Activated CD4-positive, alpha-beta T cell treated with anti-CD3 and anti-CD28 coated beads for 1 hour (primary cell): ENCODE measurements at places on chromosomes 4 and X.

DNA sequence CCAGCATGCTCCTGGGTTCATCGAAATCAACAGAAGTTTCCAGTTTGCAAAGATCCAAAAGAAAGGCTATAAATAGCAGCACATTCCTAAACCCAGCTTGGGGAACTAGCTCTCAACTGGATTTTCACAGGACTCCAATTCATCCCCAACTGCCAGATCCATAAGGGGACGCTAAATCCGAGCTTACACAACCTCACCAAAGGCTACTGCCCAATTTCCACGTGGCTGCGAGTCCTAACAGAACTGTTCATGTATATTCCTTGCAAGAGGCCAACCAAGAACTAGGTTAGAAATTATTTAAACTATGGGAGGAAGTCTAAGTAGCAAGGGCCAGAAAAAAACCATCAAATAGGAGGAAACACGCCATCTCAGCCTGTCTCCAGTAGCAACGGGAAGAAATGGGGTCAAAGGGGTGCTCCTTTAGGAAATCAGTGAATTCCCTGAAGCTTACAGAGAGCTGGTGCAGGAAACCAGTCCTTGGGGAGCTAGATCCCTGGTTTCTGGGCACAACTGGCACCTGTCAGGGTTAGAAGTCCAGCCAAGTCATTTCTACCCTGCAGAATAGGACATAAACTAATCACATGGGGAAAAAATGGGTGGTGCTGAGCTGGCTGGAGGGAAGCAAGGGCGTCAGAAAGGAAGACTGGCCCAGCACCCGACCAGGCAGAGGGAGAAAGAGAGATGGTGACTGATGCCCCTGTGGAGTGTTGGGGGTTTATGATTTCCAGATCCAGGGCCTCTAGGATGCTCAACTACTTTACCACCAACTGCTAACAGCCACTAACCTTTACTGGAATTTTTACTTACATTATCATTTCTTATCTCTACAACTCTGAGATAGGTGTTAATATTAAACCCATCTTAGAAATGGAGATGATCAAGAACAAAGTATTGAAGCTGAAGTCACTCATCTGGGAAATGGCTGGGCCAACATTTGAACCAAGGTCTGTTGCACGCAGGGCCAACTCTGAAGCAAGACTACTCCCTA, 20.5 kb downstream of the RELL1 start:
- no peak for DNase-seq

DNA sequence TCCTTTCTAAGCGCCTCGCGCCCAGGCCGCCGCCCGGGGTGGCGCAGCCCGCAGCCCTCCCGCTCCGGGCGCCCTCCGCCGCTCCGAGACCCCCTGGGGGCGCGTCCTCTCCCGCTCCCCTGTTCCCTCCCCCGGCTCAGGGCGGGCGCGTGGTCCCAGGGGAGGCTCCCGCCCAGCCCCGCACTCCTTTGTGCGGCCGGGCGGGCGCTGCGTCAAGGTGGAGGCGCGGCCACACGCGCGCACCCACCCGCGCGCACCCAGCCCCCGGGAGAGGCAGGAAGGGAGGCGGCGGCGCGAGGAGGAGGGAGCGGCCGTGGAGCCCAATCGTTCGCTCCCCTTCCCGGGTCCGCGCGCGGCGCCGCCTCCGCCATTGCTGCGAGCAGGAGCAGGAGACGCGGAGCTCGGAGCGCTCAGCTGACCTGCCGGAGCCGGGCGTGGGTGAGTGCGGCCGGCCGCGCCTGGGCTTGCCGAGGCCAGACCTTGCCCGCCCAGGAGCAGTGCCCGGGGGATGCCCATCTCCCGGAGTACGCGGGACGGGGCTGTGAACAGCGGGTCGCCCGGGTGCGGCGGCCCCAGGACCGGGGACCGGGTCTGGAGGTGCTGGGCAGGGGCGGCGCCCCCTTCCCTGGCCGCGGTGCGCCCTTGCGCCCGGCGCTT, at the start of gene NSG1:
Gene NSG1 (plus strand): TSS at position 367 of the 657 bp plus-strand sequence. CDS start 528 bp downstream, outside the sequence.
- no peak for DNase-seq

DNA sequence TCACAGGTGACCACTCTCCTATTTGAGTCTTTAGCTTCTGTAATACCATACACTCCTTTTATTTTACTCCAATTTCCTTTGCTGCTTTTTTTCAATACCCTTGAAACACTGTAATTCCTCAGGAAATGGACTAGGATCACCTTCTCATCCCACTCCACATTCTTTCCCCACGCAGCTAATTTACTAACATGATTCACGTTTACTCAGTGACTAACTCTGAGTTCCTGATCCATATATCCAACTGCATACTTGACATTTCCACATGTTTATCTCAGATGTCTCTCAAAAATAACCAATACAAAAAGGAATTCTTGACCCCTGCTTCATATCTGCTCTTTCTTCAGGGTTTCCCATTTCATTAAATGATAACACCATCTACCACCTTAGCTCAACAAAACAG, 19.9 kb downstream of the RPS6KA6 start:
- DNase-seq = no peak

DNA sequence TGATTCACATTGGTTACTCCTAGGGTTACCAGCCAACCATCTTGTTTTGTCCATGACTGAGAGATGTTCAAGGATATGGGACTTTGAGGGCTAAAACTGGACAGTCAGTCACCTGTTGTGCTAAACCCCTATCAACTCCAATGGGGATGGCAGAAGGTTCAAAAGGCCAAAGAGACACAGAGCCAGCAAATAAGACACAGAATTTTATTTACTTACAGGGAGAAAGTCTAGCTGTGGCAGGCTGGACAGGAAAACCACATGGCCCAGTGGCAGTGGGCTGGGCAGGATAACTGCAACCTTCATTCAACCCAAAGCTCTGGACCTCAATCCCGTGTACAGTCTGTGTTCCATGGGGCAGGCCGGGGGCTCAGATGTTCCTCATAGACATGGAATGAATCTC, 326.7 kb upstream of the RPS6KA3 start:
- no peak for DNase-seq

- no peak for DNase-seq
Observed at GRCh38 chr4:158170691-158171561, 1.9 kb downstream of the GASK1B start.

- no peak for DNase-seq
Observed at GRCh38 chr4:47662975-47663374, 174.9 kb downstream of the CORIN start.

GRCh38 chr4:140928880-140929279, 172.7 kb upstream of the TBC1D9 start:
- no peak for DNase-seq

DNA sequence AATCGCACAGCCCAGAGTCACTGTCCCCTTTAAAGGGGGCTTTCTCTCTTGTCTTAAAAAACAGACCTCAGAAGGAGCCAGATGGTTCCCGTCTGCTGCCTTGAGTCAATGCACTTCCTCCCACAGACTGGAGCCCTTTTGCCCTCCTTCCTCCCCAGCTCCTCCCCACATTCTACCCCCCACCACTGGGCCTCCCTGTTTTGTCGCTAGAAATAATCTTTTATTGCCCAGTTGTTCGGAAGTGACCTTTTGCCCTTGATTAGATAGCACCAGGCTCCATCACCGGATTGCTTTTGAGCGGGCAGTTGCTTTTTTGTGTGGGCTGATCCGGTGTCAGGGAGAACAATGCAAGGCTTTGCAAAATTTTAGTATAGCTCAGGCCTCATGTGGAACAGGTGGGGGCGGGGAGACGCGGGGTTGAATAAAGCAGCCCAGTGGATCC, 47.7 kb downstream of the SPRY1 start:
- DNase-seq = no peak

DNA sequence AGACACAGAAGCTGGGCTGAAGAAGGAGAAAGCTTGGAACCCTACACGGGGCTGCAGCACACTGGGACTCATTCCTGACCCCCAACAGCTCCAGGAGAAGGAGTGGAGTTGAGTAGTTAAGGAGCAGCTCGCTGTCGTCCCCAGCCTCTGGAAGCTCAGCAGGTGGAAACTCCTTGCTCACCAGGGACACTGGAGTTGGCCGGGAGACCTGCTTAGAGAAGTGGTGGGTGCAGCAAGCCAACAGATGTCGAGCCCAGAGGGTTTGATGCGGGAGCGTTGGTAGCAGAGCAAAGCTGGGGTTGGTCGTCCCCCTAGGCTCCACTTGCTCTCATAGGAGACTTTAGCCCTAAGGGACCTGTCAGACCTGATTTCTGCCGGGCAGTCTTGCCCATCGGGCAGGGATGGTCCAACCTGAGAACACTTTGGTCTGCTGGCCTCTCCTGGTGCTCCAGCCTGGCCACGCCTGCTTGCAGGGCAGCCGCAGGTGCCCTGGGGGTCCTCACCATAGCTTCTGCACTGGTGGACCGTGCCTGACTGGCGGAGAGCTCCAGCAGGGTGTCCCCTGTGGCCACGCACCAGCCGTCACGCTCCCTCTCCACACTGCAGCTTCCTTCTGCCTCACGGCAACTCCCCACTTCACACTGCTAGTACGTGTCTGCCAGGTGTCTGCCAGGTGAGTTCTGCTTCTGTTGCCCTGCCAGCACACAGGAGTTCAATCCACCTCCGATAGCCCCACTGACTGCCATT, 353.7 kb downstream of the GASK1B start:
- no peak for DNase-seq

DNA sequence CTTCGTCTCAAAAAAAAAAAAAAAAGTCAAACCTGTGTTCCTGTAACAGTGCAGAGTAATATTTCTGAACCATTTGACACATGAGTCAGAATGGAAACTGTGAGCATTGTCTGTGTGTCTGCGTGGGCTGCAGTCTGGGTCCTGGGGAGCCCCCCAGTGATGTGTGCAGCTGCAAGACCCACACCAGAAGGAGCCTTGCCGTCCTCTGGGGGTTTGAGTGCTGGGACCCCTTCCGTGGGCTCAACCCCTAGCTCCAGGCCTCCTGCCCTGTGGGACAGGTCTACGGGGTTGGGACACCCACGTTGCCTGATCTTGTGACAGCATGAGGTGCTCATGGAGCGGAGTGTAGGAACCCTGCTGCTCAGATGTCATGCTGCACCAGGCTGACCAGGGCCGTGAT, 43.7 kb downstream of the DDX3X start:
- no peak for DNase-seq

DNA sequence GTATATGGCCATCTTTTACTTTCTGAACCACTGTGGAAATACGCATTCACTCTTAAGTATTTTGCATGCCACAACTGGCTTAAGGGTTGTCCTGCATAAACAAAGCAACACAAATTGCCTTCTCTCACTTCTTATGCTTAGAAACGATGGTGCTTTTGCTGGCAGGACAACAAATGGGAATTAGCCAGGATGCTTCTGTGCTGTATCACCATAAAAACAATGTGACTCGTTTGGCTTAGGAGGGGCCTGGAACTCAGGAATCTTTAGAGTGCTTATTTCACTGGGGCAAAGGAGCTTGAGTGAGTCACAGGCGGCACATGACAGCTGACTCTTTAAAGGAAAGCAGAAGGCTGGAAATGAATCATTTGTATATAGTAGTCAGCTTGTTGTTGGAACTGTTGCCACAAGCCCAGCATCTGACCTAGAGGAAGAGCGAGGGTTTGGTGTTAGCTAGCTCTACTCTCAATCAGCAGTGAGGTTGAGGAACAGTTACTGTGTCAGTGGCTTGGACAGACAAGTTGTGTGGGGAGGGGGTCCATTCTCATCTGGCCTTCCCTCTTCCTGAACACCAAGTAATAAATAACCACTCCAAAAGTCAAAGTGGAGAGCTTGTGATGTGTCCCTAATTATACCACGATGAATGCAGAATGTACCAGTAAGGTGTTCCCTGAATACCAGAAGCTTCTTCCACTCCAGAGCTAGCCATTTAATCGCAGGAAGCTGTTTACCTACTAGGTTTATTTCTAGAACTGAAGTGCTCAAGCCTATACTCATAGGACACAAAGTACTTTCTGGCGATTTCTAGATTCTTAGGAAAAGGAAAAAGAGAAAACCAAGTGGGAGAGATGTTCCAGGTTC, 293.1 kb downstream of the CAMK2D start:
- no peak for DNase-seq

DNA sequence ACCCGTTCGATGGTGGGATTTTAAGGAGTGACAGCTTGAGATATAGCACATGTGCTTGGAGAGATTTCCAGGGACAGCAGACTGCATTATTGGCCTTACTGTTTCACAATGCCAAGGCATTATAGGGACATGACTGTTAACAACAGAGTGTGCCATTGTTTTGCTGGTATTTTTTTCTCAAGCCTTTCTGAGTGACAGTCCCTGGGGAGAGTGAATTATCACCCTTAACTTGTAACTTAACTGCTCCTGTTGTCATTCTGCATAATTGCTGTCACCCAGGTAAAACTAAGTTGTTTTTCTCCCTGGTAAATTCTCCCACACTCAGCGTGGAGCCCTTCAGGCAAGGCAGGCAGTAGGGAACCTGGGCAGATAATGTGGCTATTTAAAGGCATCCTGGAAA, 989.2 kb upstream of the LCORL start:
- no peak for DNase-seq

- no peak for DNase-seq
Observed at GRCh38 chrX:130896802-130897501, 6.1 kb downstream of the ENOX2 start.

DNA sequence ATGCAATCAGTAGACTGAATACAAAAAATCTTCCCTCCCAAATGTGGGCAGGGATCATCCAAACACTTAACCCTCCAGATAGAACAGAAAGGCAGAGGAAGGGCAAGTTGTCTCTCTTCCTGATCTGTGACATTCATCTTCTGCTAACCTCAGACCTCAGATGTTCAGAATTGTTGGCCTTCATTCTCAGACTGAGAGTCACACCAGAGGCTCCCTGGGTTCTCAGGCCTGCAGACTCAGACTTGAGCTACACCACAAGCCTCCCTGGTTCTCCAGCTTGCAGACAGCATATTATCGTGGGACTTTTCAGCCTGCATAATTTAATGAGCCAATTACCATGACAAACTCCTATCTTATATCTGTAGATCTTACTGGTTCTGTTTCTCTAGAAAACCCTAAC, 1471.6 kb upstream of the ADGRL3 start:
- DNase-seq = no peak

GRCh38 chrX:86154553-86154952, 6.3 kb downstream of the DACH2 start:
- DNase-seq = no peak

- DNase-seq = no peak
Observed at GRCh38 chr4:80322716-80323115, 12.8 kb upstream of the CFAP299 start.

DNA sequence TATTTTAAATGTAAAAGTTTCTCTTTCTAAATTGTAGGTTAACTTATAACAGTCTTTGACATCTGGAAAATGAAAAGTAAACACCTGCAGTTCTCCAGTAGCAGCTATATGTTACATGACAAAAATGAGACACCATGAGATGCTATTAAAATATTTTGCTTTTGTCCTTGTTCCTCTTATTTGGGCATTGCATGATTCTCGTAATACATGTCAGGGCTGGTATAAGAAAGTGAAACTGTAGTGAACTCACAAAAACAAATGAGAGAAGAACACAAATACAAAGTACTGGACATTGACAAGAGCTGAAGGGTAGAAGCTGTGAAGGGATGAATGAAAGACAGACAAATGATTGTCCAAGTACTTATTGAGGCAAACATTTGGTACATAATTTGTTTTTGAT, 9.0 kb downstream of the GK2 start:
- DNase-seq = no peak

- no peak for DNase-seq
Observed at GRCh38 chrX:39777623-39778025, 320.1 kb downstream of the BCOR start.
